Epithelial cell of esophagus (primary cell): ENCODE measurements at places on chromosomes 3 and 15.

DNA sequence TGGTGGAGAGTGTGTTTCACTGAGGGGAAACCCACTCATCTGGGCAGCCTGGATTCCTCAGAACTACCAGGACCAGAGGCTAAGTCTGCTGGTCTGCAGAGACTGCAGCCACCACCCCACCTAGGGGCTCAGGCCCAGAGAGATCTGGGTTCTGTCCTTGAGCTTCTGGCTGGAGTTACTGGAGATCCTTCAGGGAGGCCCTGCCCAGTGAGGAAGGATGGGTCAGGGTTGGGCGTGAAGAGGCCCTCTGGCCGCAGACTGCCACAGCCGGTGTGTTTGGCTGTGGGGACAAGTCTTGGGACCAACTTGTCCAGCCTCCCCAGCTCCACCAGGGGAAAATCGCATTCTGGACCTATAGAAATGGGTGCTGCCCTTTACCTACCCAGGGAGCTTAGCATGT lies 235.3 kb upstream of the CBLB start:
- DNase-seq: no peak

- no peak for DNase-seq
Observed at GRCh38 chr3:164577667-164578210, 500.6 kb downstream of the SI start.

GRCh38 chr3:23549148-23549910 lies 256.4 kb upstream of the UBE2E1 start:
- peak; percentile 69 for DNase-seq

- no peak for DNase-seq
Observed at GRCh38 chr15:61226361-61227256, 2.5 kb downstream of the RORA start.

DNA sequence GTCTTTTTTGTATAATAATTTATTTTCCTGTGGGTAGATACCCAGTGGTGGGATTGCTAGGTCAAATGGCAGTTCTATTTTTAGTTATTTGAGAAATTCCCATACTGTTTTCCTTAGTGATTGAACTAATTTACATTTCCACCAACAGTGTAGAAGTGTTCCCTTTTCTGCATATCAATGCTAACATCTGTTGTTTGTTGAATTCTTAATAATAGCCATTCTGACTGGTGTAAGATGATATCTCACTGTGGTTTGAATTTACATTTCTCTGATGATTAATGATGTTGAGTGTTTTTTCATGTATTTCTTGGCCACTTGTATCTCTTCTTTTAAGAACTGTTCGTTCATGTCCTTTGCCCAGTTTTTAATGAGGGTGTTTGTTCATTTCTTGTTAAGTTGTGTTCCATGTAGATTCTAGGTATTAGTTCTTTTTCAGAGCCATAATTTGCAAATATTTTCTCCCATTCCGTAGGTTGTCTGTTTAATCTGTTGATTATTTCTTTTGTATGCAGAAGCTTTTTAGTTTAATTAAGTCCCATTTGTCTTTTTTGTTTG lies 713.3 kb upstream of the EPHA6 start:
- DNase-seq: no peak

- no peak for DNase-seq
Observed at GRCh38 chr3:184598574-184598927, 37.0 kb downstream of the EPHB3 start.

- no peak for DNase-seq
Observed at GRCh38 chr3:137264843-137265330, 307.1 kb downstream of the IL20RB start.

GRCh38 chr3:160092760-160093159 lies 104.1 kb downstream of the IL12A start:
- DNase-seq: no peak

DNA sequence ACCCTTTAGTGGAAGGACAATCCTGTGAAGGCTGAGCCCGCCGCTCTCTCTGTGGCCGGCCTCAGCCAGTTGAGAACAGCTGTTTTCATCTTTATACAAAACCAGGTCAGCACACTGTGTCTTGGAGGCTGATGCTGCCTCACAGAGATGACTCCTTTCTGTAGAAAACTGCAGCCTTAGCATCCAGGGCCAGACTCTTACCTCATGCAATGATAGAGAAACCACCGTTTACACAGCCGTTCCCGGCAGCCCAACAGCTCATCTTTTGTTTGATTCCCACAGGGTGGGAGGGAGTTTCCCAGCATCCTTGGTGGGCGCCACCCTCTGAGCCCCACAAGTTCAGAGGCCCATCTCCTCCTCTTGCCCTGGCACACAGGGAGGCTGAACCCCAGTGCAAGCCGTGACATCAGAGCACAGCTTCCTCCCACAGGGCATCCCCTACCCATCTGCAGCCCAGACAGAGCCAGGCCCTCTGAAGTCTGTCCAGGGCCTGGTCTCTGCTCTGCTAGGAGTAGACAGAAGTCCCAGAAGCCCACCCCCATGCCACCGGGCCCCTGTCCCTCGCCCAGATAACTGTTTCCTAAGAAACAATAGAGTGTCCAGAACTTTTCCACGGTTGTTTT lies 105.0 kb downstream of the LRRK1 start:
- no peak for DNase-seq

DNA sequence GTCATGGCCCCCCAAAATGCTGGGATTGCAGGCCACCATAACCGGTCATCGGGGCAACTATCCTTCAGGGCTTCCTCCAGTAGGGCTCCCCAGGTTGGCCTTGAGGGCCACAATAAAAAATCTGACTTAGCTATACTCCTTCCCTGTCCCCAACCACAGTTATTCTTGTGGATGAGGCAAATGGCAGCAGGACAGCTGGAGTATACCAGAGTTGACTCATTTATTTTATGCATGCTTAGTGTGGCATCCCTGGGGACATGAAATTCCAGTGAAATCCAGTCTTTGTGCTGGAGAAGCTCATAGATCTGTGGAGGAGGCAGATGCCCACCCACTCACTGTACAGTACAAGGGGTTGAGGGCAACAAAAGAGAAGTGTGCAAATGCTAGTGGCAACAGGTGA lies 109.5 kb downstream of the RORA start:
- DNase-seq: no peak

DNA sequence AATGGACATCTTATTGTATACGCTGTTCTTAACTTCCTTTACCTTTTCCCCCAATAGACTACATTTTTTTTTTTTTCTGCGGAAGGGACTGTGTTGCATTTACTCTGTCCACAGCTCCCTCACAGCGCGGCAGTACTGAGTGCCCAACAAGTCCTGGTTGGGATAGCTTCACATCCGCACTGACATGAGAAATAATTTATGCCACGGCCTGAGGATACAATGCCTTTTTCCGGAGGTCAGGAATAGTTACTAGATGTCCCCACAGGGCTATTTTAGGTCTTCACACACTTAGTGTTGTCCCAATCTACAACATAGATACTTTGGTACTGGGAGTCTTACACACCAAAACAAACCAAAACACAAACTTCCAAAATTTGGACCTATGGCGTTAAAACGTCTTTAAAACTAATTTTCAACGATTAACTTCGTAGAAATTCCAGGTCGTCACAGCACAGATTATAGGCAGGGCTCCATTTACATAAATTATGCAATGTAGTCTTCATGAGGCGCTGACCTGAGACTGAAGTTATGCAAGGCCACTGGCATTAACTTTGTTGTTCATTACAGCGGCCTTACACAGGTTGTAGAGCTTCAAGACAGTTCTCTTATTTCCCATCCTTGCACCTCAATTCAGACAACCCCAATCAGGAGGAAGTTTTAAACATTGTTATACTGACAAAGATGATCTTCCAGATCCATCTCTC lies 989 bp upstream of the PPIB start:
- peak; percentile 64 for DNase-seq

GRCh38 chr3:15287565-15288330 lies 44.6 kb downstream of the SH3BP5 start:
- DNase-seq: peak; percentile 55

DNA sequence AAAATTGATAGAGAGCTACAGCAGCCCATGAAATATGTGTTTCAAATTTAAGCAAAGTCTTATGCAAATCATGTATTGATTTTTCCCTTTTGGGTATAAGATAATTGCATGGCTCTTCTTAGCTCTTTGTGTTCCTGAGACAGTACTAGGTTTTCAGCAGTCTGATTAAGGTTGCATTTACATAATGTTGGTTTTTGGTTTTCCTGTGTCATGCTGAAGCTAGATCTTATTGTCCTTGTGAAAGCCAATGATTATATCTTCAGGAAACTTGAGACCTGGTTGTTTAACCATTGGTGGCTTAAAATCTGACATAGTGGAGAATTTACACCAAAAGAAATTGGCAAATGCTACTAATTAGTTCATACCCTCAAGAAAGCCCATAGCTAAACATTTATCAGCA lies 392.6 kb downstream of the ZPLD1 start:
- no peak for DNase-seq

- DNase-seq: no peak
Observed at GRCh38 chr3:129106320-129106719, 15.3 kb downstream of the RAB43 start.

GRCh38 chr15:33730815-33731214 lies 237.5 kb upstream of the CHRM5 start:
- DNase-seq: no peak

- DNase-seq: peak; percentile 90
Observed at GRCh38 chr3:101065962-101066361, 72.7 kb upstream of the ABI3BP start.

GRCh38 chr15:78306176-78306774 lies 6.9 kb upstream of the SKIC8 start:
- DNase-seq: no peak

GRCh38 chr3:127660621-127661251 lies 12.0 kb upstream of the ABTB1 start:
- no peak for DNase-seq

DNA sequence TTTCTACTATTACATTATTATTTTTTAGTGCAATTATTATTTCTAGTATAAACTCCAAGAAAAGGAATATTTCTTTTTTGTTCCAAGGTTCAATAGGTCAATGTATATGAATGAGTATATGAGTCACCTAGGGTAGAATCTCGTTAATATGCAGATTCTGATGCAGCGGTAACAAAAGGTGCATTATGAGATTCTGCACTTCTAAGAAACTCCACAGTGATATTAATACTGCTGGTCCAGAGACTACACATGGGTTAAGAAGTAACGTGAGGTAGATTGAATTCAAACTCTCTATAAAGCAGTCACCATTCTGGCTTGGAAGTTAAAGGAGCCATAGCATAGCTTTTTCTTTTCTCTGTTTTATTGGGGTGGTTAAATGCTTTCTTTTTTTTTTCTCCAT lies 596.2 kb upstream of the TBL1XR1 start:
- no peak for DNase-seq

- no peak for DNase-seq
Observed at GRCh38 chr15:72205896-72206676, 8.5 kb upstream of the GRAMD2A start.

GRCh38 chr3:141553055-141553454 lies 66.2 kb downstream of the RASA2 start:
- DNase-seq: no peak

DNA sequence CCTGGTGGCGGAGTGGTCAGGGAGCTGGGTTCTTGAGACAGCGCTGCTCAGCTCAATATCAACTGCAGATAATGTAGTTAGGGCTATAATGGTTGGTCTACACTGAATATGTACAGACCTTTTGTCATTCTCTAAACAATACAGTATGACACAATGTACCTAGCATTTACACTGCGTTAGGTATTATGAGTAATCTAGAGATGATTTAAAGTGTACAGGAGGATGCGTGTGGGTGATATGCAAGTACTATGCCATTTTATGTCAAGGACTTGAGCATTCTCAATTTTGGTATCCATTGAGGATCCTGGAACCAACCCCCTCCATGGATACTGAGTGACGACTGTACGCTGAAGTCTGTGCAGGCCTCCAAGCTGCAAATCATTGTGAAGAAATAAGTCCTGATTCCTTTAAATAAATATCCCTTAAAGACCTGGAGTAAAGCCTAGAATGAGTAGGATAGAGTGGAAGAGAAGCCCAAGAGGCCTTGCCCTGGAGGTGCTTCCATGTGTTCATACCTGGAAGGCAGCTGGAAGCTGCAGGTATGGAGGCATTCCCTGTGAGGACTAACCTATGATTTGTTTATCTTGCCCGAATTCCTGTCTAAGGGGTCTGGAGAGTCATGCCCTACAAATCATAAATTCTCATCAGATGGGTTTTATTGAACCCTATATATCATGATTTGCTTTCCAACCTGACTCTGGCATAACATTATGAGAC lies 15.7 kb upstream of the RTP1 start:
- peak; percentile 74 for DNase-seq

DNA sequence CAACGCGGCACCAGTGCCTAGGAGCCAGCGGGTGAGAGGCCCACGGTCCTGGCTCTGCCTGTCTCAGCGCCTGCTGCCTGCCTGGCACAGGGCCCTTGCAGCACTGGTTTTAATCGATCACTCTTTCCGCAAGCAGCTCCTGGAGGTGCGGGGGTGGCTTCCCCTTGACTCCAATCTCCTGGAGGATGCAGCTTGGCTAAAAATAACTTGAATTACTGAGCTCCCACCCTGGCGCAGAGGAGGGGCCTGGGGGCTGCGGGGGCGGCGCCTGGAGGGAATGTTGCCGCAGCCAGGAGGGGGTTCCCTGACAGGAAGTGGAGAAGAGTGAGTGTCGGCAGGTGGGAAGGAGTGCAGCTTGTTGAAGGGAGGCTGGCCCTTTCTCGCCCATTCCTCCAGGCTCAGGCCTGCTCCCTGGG lies 9.9 kb upstream of the RPL29 start:
- peak; percentile 74 for DNase-seq

GRCh38 chr3:108125153-108125543 lies 34.3 kb upstream of the CD47 start:
- DNase-seq: no peak

DNA sequence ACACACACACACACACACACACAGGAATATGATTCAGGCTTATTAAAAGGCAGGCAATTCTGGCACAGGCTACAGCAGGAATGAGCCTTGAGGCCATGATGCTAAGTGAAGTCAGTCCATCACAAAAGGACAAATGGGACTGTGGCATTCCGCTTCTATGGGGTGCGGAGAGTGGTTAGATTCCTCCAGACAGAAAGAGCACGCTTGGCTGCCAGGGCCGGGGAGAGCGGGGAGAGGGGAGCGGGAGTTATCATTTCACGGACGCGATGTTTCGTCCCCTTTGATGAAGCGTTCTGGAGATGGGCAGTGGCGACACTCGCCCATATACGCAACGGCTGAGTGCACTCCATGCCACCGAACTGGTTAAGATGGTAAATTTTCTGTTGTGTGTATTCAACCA lies 58.5 kb upstream of the FAM174B start:
- peak; percentile 79 for DNase-seq
